ENCODE measurements at places on chromosomes 11 and 22.

- DNase-seq = no peak
Measured at GRCh38 chr11:61885166-61885778, 6.1 kb downstream of the FADS3 start.

DNA sequence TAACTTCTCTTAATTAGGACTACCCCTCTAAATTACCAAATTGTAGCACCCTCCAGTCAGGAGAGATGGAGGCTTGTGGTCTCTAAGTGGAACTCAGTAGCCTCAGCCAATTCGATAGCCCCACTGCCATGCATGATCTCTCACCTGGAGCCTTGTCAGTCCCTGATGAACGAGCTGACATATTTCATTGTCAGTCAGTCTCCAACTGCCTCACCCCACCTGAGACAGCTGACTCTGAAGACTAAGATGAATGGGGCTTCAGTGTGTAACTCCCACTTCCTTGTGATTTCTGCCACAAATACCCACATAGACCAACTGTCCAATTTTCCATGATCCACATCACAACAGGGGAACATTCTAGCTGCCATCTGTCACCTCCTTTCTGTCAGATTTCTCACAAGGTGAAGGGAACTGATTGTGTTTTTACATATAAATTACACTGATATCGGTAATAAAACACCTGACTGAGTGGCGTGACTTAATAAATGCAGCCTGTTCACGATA is 206.5 kb downstream of the FAM181B start:
- DNase-seq = no peak

- no peak for DNase-seq
Measured at GRCh38 chr22:24063986-24064385, 52.9 kb downstream of the CABIN1 start.

GRCh38 chr11:95565724-95566141 is 223.8 kb downstream of the FAM76B start:
- DNase-seq = no peak

GRCh38 chr22:26502688-26503561 is 9.3 kb downstream of the TFIP11 start:
- DNase-seq = peak; percentile 18

GRCh38 chr11:68775951-68776388 is 24.6 kb upstream of the TESMIN start:
- no peak for DNase-seq

DNA sequence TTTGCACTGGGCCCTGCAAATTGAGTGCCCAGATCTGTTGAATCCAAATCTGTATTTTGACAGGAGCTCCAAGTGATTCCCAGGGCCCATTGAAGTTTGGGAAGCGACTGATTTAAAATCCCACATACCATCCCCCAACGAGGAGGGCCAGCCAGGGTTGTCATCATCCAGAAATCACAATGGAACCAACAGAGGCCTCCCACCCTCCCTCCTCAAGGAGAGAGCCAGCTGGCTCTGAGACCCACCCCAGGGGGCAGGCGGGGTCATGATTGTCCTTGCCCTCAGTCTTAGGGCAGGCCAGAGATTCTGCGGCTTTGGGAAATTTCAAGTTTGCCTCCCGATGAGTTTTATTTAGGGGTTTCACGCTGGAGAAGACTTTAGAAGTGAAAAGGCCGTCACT is 358.2 kb downstream of the MN1 start:
- no peak for DNase-seq

DNA sequence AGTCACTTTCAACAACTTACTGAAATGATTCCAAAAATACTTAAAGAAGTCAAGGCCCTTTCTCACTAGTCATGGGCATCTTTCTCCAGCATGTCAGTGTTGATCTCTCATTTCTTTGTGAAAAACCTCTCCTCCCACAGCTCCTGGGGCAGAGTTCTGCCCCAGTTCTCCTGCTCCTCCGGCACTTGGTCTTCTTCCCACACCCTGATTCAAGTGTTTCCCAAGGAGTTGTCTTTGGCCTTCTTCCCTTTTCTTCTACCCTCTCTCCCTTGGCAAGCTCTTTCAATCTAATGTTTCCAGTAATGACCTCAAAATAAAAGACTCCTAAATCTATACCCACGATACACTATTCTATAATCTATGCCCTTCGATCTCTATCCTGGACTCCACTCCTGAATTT is 42.1 kb upstream of the CCDC34 start:
- DNase-seq = no peak

DNA sequence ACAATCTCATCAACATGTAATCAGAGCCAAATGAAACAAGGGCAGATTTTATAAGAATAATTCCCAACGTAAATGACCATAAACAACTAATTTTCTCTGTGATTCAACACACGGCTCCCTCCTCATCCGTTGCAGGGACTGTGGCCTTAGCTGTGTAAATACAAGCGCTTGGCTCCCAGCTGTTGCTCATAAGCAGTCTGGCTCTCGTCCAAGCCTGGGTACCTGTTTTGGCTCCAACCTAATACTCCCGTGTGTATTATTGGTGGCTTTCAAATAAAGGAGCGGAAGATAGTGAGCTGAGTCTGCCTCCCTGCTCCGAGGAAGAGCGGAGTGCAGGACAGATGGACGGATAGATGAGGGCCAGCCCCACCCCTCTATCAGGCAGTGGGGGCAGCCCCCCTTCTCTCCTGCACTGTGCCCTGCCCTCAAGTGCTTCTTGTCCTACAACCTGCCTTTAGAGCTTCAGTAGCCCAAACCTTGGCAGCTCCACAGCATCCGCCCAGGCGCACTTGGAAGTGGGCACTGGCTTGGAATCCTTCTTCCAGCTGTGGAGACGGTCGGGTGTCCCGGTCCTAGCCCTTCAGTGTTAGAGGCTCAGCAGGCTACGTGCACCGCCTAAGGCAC is 670.9 kb downstream of the BRD1 start:
- no peak for DNase-seq

GRCh38 chr22:45538281-45538680 is 35.6 kb downstream of the FBLN1 start:
- no peak for DNase-seq

DNA sequence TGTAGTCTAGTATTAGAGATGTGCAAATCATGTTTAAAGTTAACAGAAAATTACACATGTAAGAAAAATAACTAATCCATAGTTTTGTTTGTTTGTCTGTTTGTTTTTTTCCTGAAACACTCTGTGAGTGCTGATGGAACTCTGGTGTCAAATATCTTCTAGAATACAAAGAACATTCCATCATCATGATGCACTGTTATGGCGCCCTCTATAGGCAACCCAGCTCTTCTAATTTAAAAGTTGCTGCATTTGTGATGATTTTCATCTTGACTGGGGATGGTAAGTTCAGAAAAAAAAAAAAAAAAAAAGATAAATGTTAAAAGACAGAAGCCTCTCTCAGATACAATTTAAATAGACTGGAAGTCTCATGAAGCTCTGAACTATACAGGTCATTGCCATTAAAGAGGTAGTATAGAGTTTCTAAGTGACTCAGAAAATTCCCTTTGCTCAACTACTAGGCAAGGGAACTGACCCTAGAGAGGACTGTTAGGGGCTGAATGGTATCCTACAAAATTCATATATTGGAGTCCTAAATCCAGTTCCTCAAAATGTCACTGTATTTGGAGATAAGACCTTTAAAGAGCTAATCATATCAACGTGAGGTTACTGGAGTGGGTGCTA is 597.2 kb upstream of the ANO3 start:
- DNase-seq = no peak

DNA sequence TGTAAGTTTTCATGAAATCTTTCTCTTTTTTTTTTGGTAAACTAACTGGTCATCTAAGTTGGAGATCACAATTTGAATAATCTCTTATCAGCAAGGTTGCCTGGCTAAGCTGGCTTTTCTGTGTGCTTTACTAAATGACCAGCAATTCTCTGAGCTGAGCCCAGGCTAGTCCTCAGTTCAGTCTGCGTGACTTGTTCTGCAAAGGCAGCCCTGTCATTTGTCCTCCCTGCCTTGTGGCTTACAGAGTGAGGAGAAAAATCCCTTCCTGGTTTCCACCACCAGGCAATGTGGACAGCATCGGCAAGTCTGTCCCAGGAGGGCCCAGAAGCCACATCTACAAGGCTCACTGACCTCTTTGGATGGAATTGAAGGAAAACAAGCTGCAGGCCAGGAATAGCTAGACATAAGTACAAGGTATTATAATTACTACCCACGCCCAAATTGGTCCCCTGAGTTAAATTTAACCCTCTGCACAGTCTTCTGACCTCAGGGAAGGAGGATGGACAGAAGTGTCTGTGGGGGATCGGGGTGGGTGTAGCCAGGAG is 108.6 kb downstream of the SCN3B start:
- DNase-seq = no peak

- no peak for DNase-seq
Measured at GRCh38 chr11:120499859-120500258, 11.7 kb upstream of the GRIK4 start.

- no peak for DNase-seq
Measured at GRCh38 chr11:113396690-113397089, 9.1 kb downstream of the ANKK1 start.

- no peak for DNase-seq
Measured at GRCh38 chr11:82303671-82304070, 430.0 kb downstream of the FAM181B start.

GRCh38 chr11:61695917-61696316 is 15.7 kb downstream of the DAGLA start:
- peak; percentile 90 for DNase-seq

DNA sequence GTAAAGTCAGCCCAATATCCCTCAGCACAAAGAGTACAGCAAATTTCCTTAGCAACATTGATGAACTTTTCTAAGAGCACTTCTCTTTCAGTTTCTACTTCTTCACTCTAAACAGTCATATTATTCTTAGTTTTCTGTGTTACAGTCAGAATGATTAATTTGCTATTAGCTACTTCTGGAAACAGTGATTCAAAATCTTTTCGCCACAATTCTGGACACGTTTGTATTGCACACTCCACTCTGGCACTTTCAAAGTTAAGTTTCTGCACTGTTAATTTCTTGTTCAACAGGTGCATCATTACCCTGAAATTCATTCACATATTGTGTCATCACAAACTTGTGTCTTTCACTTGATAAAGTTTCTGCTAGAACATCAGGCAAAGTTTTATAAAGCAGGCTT is 22.5 kb downstream of the ABTB2 start:
- DNase-seq = no peak

DNA sequence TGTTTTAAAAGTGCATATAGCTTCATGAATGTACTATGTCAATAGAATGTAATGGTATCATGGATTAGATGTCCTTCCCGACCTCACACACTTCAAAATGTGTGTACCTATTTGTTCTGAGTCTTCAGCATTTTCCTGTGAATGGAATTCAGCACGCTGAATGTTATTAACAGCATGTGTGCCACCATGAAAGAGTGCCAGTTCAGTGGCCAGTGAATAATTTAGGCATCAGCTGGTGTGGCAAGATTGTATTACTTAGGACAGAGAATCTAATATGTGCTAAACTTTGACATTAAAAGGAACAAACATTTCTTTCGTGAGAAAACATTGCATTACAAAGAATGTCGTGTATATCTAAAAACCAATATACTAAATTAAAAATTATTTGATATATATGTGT is 46.4 kb downstream of the HIPK3 start:
- DNase-seq = no peak

DNA sequence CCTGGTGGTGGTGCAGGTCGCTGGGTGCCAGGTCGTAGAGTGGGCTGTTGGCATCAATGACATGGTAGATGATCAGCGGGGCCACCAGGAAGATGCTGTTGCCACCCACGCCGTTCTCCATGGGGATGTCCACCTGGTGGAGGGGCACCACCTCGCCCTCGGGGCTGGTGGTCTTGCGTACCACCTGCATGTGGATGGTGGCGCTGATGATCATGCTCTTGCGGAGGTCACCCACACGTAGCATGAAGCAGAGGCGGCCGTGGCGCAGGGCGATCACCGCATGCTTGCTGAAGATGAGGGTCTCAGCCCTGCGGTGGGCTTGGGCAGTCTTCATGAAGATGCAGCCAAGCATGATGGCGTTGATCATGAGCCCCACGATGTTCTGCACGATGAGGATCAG is 1.2 kb downstream of the KCNJ11 start:
- no peak for DNase-seq

GRCh38 chr11:103862094-103862801 is 174.2 kb upstream of the DDI1 start:
- DNase-seq = no peak

GRCh38 chr11:124920356-124920755 is 1.3 kb downstream of the HEPN1 start:
- DNase-seq = no peak

DNA sequence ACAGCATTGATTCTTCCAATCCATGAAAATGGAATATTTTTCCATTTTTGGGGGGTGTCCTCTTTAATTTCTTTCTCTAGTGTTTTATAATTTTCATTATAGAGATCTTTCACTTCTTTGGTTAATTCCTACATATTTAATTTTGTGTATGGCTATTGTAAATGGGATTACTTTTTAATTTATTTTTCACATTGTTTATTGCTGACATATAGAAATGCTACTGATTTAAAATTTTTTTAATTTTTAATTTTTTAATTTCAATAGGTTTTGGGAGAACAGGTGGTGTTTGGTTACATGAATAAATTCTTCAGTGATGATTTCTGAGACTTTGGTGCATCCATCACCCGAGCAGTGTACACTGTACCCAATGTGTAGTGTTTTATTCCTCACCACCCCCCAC is 26.6 kb upstream of the OOSP4B start:
- DNase-seq = no peak

DNA sequence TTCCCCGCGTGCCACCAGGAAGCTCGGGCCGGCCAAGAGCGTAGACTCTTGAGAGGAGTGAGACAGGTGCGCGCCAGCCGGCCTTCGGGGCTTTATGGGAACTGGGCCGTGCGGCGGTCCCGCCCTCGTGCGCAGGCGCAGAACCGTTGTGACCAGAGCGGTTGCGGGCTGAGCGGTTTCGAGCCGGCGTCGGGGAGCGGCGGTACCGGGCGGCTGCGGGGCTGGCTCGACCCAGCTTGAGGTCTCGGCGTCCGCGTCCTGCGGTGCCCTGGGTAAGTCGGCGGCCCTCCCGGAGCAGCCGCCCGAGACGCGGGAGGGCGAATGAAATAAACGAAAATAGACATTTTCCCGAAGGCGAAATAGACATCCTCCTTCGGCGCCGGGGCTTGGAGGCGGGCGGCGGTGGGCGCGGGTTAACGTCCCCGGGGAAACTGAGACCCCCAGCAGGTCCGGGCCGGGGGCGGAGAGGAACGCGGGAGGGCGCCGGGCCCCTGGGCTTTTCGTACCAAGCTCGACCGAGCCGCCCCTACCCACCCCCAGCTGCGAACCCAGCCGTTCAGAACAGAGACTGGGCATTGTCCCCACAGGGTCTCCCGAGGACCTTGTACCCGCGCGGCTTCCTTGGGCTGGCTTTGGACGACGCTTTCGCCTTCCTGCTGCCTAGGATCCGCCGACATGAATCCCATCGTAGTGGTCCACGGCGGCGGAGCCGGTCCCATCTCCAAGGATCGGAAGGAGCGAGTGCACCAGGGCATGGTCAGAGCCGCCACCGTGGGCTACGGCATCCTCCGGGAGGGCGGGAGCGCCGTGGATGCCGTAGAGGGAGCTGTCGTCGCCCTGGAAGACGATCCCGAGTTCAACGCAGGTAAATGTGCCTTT is at the start of gene ASRGL1:
Gene ASRGL1 (plus strand): TSS at position 146 of the 879 bp plus-strand sequence. CDS start 530 bp downstream, at position 676.
- DNase-seq = peak; percentile 59

GRCh38 chr11:126502159-126502558 is 146.7 kb downstream of the ST3GAL4 start:
- DNase-seq = no peak

DNA sequence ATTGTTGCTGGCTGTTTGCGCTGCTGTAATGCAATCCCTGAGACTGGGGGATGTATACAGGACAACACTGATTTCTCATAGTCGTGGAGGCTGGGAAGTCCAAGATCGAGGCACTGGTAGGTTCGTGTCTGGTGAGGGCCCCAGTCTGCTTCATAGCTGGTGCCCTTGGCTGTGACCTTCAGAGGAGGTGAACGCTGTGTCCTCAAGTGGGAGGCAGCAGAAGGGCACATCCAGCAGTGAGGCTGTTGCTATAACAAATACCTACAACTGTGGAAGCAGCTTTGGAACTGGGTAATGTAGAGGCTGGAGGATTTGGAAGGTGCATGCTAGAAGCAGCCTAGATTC is 21.3 kb downstream of the KRTAP5-5 start:
- no peak for DNase-seq

Data from T follicular helper cell (primary cell).